Cardiac muscle cell (in vitro differentiated cells and primary cell): ENCODE measurements at places on chromosomes 2 and 18. TPM values are rescaled to one million over a fixed set of nuclear protein-coding genes. Genes with fewer than 3 reads are reported as not detected.

GRCh38 chr2:70830366-70830765 lies 5.2 kb downstream of the CD207 start:
- H3K27me3 ChIP-seq: no peaks in the 10 kb centered on the region
- no peak for DNase-seq
- no peaks in the 10 kb centered on the region for H3K4me1 ChIP-seq
- H3K4me3 ChIP-seq: no peak overlapping the region

DNA sequence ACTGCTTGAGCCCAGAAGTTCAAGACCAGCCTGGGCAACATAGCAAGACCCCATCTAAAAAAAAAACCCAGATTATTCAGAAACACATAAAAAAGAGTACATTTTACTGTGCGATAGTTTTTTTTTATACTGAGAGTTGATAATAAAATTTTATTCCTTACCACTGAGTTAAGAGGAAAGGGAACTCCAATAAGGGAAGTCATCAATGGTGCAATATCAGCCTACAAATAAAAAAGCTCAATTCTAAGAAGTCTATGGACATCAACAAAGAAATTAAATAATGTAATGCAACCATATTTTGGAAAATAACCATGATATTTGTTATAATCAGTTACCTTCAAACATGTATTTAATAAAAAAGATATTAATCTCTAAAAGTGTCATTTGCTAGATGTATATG lies 46.6 kb downstream of the PIGN start:
- H3K4me3 ChIP-seq: no peak overlapping the region
- no peaks in the 10 kb centered on the region for H3K27me3 ChIP-seq
- H3K27ac ChIP-seq: no peak overlapping the region
- DNase-seq: no peak
- H3K36me3 ChIP-seq: peaks cover 9% of the 10 kb centered on the region

DNA sequence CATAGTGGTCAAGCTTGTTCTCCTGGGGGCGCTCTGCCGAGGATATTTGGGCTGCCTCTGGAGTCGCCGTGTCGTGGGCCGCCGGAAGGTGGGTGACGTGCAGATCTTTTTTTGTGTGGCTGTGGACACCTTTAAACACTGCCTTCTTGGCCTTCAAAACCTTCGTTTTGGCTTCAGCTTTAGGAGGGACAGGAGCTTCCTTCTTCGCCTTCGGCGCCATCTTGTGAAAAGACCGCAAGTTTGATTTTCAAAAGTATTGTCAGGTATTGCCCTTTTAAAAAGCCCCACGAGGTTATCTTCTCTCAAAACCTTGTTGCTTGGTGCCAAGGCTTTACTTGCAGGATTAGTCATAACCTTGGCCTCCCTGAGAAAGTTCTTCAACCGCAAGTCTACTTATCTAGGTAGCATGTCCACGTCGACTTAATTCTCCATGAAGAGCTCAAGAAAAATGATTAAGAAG lies 20.8 kb downstream of the LAMA3 start:
- H3K27ac ChIP-seq: no peak overlapping the region
- no peak overlapping the region for H3K4me3 ChIP-seq
- no peaks in the 10 kb centered on the region for H3K4me1 ChIP-seq
- no peaks in the 10 kb centered on the region for H3K36me3 ChIP-seq

The PCGF1 gene
- 7.8 and 10.9 TPM in 2 replicates for total RNA-seq

GRCh38 chr2:72793798-72794440 lies 31.9 kb downstream of the EXOC6B start:
- H3K36me3 ChIP-seq: no peaks in the 10 kb centered on the region
- H3K27me3 ChIP-seq: no peaks in the 10 kb centered on the region
- H3K4me1 ChIP-seq: peaks cover 18% of the 10 kb centered on the region

DNA sequence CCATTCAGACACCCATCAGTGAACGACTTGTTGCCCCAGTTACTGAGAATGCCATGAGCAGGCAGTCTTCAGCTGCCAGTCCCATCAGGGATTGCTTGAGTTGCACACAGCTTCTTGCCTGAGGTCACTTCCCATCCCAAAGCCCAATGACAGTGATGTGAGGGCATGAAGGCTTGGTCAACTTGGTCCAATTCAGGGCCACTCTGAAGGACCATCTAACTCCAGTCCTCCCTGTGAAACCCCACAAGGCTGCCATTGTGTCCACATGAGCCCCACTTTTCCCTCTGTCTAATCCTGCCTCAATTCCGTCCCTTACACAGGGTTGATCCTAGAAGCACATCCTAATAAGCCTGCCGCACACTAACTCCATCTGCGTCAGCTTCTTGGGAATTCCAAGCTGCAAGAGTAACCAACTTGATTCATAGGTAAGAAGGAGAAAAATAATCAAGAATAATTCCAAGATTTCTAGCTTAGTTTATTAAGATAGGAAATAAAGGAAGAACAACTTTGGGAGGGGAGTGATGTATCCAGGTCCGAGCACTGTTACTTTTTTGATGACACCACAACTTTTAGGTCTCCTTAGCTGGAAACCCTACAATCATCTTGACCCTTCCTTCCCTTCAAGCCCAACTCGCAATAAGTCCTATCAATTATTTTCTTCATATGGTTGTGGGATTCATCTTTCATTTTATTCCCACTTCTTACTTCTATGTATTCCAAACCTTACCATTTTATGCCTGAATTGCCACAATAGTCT lies 110.9 kb downstream of the LRRC30 start:
- no peaks in the 10 kb centered on the region for H3K36me3 ChIP-seq
- DNase-seq: no peak
- H3K4me3 ChIP-seq: no peak overlapping the region
- no peaks in the 10 kb centered on the region for H3K27me3 ChIP-seq

- H3K36me3 ChIP-seq: no peaks in the 10 kb centered on the region
- H3K4me3 ChIP-seq: no peak overlapping the region
- no peak overlapping the region for H3K27ac ChIP-seq
- no peaks in the 10 kb centered on the region for H3K27me3 ChIP-seq
These were observed 90.3 kb upstream of the TFPI start for GRCh38 chr2:187644486-187644885.

DNA sequence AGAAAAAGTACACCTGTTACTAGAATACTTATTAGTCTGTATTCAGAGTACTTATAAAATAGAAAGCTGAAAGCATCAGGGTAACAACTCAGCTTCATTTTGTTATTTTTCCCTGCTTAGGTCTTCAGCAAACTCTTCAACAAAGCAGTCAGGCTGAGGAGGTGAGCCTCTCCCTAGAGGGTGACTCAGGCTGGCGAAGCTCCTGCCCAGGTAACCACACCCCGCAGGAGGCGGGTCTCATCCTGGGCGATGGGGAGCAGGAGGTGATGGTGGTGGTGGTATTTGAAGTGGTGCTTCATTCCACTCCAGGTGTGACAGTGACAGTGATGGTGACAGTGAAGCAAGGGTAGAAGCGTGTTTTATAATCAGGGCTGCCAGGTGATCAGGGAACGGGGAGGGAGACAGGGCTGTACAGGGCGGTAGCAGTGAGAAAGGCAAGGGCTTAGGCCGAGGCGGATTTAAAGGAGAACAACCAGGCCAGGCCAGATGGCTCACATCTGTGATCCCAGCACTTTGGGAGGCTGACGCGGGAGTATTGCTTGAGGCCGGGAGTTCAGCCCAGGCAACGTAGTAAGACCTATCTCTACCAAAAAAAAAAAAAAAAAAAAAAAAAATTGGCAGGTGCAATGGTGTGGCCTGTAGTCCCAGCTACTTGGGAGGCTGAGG lies 127.1 kb downstream of the SOCS6 start:
- no peaks in the 10 kb centered on the region for H3K27me3 ChIP-seq
- peaks cover 11% of the 10 kb centered on the region for H3K4me1 ChIP-seq
- no peak overlapping the region for H3K27ac ChIP-seq
- no peaks in the 10 kb centered on the region for H3K36me3 ChIP-seq
